ENCODE measurements at places on chromosomes 13 and 19.

GRCh38 chr19:32294871-32295438 is 50.5 kb upstream of the ZNF507 start:
- no peak for DNase-seq

DNA sequence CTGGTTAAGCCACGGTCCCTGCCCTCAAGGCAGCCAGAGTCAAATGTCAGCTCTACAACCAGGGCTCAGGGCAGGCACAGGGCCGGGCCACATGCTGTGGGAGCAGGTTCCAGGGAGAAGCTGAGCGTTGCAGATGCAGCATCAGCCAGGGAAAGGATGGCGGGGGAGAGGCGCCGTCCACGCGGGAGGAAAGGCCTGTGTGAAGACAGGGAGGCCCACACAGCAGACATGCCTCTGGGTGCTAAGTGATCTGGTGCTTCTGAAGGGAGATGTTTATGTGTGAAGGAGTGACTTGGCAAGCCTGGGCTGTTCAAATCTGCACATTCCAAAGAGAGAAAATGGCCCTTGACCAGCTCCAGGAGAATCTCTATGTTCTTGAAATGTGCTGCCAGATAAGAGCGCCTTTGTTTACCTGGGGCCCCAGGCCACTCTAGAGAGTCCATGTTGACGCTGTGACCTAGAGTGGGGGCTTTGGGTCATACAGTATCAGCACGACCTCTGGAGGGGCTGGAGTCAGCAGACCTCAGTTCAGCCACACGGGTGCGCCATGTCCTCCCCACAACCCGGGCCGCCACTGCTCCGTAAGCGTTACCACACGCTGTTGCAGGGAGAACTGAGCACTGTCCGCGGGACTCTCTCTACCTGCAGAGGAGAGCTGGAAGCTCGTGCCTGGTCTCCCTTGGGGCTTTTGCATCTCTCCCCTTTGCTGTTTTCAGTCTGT is 15.9 kb upstream of the ATF5 start:
- DNase-seq = no peak

DNA sequence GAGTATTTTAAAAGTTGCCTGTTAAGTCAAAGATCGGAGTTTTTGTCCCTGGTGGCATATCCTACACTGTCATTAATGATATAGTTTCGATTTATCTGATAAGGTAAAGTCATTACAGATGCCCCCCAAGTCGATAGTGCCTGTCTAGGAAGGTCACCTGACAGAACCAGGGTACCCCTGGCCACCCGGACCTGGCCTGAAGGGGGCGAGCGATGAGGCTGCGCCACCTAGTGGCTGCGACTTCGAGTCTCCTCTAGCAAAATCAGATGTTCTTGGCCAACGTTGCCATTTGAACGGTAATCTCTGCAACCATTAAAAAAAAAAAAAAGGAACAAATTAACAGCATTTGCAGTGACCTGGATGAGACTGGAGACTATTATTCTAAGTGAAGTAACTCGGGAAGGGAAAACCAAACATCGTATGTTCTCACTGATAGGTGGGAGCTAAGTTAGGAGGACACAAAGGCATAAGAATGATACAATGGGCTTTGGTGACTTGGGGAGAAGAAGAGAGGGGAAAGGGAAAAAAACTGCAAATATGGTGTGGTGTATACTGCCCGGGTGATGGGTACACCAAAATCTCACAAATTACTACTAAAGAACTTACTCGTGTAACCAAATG is 565.1 kb downstream of the LIG4 start:
- no peak for DNase-seq

- DNase-seq = no peak
Observed at GRCh38 chr13:99995104-99995588, 13.6 kb downstream of the ZIC2 start.

- DNase-seq = no peak
Observed at GRCh38 chr19:44737238-44738071, 11.1 kb upstream of the BCL3 start.

- no peak for DNase-seq
Observed at GRCh38 chr13:27055526-27055925, 116.1 kb downstream of the USP12 start.

DNA sequence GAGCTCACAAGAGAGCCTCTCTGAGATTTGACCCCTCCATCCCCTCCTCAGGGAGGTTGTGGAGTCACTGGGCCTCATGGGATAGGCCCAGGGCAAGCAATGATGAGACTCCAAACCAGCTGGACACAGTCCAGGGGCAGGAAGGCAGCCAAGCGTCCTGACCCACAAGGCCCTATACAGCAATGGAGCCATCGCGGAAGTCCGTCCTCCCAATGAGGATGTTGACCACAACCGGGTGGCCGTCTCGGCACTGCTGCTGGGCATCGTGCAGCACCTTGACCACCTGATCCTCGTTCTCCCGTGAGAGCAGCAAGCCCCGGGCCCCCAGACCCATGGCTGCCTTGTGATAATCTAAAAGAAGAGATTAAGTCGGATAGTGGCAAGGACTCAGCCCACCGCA is 7.9 kb downstream of the SYDE1 start:
- DNase-seq = no peak

DNA sequence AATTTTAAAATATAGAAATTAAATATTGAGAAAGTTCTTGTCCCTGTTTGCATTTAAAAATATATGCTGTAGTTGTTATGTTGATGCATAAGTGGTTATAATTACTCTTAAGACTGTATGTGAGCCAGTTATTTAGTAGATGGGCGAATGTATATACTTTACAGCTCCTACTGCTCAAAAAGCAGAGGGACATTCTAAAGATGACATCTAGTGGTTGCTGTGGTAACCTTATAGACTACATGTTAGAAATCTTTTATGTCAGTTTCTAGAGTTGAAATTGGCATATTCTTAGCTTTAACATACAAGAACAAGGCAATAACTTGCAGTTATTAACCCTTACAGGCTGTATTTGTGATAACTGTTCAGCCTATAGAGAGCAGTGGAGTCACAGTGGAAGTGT is 160.5 kb downstream of the OLFM4 start:
- DNase-seq = no peak

GRCh38 chr13:20430296-20430695 is 95.4 kb downstream of the CRYL1 start:
- DNase-seq = no peak

DNA sequence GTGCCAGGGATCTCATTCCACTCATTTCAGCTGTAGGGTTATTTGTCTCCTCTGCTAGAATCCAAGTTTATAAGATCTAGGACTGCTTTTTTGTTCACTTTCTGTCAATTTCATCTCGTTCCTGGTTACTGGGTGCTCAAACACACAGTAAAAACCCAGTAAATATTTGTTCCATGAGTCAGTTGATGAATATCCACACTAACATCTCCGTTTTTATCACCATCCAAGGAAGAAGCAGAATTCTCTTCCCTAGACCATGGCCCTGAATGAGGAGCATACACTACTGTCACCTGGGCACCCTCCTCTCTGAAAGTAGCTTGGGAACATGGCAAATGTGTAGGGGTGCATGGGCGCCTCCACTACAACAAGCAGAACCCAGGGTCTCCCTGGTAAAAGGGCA is 390.8 kb downstream of the FOXO1 start:
- no peak for DNase-seq

- no peak for DNase-seq
Observed at GRCh38 chr13:28889086-28889732, 69.1 kb downstream of the MTUS2 start.

- DNase-seq = peak; percentile 43
Observed at GRCh38 chr19:2016041-2016807, 710 bp upstream of the BTBD2 start.

DNA sequence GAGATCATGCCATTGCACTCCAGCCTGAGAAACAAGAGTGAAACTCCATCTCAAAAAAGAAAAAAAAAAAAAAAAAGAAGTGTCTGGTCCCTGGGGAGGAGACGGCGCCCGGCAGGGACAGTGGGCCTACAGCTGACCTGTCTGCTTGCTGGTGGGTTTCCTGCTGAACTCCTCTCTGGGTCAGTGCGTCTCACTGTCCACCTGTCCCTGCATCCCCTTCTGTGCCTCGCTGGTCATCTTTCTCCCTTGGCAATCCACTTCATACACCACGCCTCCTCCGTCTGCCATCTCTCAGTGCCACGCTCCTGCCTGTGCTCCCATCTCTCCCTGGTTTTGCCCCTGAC is 63.4 kb downstream of the ACSBG2 start:
- DNase-seq = no peak

GRCh38 chr19:33686262-33686661 is 64.5 kb downstream of the CHST8 start:
- DNase-seq = no peak

DNA sequence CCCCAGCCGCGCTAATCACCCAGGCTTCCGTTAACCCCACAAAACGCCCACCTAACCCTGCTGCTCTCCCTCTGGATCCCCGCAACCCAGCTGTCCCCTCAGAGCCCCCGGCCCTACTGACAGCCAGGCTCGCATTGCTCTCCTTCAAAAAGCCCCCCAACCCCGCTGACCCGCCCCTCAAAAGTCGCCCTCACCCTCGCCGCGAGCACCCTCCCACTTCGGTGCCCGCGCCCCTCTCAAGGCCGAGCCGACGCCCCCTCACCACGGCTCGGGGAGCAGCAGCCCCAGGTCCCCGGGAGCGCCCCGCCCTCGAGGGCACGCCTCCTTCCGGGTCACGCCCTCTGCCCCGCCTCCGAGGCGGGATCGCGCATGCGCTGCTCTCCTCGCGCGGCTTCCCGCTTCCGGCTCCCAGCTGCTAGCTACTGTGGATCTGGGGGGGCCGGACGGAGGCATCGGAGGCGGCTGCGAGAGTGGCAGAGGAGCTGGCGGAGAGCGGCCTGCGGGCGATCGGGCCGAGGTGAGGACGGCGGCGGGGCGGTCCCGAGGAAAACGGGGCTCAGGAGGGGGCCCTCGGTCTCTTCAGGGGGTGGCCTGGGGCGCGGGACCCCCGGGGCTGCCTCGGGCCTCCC is 46.1 kb downstream of the ARHGEF18 start:
- DNase-seq = peak; percentile 38

DNA sequence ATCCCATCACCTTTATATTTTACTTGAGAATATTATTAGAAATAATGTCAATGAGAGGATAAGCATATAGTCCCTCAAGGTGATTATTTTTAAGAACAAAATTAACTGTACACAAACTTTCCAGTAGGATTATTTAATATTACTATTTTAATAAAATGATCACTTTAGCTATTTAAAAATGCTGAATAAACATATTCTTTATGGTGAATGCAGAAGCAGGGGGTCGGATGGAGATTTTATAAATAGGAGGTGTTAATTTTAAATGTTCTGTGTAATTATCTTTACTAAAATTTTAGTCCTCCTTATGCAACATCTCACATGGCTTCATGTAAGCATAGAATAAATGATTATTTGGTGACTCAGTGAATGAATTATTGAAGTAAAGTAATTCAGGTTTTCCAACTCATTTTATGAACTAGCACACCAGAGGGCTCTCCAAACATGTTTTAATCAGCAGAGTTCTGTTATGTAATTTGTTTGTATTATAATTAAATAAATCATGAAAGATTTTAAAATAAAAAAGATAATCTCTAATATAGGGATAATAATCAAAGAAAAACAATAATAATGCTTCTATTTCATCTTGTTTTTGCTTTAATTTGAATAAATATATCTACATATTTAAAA is 1635.2 kb downstream of the EFNB2 start:
- DNase-seq = no peak

DNA sequence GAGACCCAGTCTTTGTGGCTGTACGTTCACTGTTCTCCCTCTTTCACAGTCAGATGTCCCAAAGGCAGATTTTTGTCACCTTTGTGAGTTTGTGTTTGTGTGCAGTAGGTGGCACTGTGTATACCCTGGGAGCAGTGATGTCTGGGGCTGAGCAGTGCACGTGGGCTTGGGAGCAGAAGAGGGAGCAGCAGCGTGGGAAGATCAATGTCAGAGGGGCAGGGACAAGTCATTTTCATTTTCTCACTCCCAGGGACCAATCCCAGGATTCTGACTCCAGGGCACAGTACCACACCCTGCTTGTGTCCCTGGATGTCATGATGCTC is 2.0 kb upstream of the PSG6 start:
- no peak for DNase-seq

- no peak for DNase-seq
Observed at GRCh38 chr19:1656988-1657536, 4.6 kb upstream of the TCF3 start.

DNA sequence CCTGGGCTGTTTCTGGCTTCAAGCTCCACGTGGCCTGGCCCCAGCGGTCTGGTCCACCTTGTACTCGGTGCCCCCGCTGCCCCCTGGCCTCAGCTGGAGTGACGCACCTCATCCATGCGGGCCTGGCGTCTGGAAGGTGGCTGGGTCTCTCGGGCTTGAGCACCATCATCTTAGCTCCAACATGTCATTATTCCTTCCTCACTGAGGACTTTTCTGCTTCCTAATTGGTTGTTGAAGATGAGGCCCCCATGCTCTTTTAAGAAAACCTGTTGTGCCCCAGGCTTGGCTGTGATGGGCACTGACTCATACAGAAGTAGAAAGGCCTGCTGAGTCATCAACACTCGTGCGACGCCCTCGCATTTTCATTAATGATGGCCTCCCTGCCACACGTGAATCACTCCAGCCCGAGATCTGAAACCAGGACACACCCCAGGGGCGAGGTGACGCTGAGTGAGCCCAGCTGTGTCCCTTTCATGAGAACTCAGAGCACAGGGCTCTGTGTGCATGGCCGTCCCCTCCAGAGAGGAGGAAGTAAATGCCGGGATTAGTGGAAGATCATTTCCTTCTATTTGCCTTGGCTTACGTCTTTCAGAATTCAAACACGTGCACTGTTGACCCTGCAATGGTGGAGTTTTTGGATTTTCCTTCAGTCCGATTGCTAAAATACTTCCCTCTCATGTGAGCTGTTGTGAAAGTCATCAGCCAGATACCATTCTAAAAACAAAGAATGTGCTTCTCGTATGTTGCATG is 14.0 kb upstream of the GJA3 start:
- DNase-seq = no peak

DNA sequence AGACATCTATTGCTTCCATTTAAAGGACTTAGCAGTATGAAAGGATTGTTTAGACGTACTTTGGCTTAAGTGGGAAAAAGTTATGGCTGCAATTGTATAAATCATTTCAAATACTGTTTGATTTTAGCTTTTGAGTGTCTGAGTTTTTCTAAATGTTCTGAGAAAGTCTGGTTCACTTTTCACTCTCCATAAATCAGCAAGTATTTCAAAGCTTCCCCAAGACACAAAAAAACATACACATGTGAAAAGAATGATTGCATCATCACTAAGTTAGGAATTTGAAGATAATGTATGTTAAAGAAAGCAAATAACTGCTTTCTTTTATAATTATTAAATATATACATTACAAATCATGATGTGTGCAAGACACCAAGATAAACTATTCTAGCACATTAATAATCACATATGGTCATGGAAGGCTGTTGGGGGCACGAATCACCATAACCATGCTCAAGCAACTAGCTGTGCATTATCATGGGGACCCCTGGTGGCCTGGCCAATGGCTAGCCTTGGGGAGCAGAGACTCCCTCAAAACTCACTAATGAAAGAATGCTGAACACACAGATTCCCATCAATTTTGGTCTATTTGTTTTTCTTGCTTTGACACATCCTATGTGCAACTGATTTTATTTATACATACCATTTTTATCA is 111.1 kb downstream of the MIPEP start:
- DNase-seq = no peak

DNA sequence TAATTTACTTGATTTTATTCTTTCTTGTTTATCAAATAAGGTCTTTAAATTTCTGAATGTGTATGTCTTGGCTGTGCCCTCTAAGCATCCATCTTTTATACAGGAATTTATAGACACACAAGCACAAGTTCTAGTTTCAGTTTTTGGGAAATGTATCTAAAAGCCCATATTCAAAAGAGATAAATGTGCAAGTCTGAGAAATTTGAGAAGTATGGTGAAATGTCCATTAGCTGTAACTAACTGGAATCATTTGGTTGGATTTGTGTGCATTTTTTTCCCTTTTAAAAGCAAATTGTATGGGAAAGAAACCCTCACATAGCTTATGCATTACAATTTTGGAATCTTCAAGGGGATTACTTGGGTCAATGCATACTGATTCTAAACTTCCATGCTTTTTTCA is 532.0 kb downstream of the KLF5 start:
- no peak for DNase-seq

Measured in NCI-H1436 treated with DMSO at 0.1 percent for 48 hours (cell line).